BE2C (cell line): ENCODE measurements at places on chromosomes 5 and 9.

DNA sequence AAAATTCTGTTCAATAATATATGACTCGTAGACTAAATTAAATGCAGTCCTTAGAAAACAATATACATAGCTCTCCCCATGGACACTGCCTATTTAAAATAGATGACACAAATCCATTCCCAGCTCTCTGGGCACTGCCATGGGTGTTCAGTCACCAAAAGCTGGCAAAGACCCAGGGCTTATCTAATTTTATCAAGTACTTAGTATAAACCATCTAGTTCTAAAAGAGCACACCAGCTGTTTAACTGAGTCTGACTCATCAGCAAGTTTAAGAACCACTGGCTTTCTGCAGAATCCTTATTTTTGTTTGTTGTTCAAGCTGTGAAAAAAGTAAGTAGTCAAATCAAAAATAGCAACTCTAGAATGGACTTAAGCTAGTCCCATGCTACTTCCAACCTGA, 107.6 kb downstream of the PLPP1 start:
- DNase-seq = peak; percentile 40

DNA sequence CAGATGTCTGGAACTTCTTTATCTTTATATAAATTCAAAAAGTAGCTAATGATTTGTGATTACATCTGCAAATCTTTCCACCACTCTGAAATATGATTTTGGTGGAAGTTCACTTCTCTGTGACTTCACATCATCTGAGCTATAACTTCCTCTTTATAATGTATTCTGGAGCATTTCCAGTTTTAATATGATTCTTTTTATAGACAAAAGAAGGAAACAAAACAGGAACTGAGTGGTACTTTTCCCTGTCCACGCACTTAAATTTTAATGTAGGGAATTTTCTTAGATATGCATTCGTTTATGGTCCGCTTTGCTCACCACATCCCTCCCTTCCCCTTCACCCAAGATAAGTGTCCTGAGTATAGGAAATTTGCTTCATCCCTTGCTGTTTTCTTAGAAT, 333.5 kb downstream of the CHSY3 start:
- DNase-seq = no peak

GRCh38 chr5:132143148-132143547, 69.6 kb downstream of the CSF2 start:
- DNase-seq = no peak

GRCh38 chr5:110932755-110933488, 138.6 kb upstream of the TSLP start:
- DNase-seq = no peak

DNA sequence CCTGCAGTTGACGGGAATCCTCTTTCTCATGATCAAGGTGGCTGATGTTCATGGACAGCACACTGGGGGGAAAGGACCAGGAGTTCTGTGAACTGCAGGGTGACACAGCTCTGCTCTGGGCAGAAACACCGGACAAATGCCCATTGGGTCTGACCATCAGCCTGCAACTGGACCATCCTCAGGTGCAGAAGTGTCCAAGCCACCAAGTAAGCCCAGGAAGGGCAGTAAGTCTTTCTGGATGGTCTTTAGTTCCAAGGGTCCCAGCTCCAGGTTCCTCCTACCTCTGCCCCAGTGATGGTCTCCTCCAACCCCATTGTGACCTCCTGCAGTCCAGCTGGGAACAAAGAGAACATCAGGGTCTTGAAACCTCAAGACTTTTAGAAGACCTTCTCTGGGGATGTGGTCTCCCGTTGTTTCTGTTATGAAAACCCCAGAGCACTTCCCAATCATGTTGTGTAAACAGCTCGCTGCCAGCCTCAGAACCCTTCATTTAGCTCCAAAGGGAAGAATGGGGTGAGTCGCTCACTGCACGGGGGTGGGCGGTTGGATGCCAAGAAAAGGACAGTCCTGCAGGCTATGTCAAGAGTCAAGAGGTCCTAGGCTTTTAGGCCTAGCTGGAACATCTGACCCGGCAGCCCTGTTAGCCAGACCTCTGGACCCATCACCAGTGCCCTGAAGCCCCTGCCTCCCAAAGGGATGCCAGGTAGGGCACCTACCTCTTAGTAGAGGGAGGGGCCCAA, 41.8 kb upstream of the TCF7 start:
- no peak for DNase-seq

- DNase-seq = no peak
Measured at GRCh38 chr5:8870959-8871355, 674.9 kb downstream of the SEMA5A start.

- no peak for DNase-seq
Measured at GRCh38 chr5:137034764-137035479, 464.2 kb downstream of the SPOCK1 start.

DNA sequence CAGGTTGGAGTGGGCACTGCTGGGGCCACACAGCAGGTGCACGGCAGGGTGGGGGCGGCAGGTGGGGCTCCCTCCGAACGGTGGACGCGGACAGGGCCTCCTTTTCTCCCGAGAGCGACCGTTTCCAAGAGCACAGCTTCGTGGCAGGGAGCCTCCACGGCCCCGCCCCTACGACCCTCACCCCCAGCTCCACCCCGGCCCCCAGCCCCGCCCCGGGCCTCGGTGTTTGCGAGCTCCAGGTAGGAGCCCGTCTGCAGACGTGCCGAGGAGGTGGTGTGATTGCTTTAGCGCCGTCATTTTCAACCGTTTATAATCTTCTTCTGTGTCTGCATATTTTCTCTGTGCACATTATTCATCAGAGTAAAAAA, 8.8 kb downstream of the GRIN1 start:
- no peak for DNase-seq

GRCh38 chr9:103755986-103756385, 338.1 kb upstream of the SMC2 start:
- no peak for DNase-seq

GRCh38 chr9:84322828-84323227, 17.7 kb downstream of the SLC28A3 start:
- no peak for DNase-seq

DNA sequence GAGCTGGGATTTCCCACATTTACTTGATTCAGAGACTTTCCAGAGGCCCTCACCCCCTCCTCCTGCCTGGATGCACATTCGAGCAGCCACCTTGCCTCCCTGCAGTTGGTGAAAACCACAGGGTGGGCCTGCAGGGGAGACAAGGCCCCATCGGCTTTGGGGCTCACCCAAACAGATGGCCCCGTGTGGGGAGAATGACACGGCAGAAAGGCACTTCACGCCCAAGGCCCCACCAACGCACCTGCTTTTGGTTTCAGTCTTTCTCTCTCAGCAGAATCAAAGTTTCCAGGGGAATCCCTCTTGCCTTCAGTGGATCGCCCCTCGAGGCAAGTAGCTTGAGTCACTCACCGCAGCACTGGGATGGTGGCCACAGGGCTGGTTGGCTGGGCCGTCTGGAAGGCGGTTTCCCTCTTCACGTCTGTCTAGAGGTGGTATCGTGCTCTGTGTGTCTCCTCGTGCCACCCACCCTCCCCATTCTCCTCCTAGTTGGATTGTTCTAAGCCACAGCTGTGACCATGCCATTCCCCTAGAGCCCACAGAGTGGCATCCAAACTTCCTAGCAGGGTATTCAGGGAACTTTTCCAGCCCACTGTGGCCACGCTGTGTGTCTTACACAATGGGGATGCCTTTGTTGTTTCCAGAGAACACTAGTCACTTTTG, 31.8 kb downstream of the SEC61B start:
- no peak for DNase-seq

- DNase-seq = no peak
Measured at GRCh38 chr9:28976684-28977083, 1403.4 kb upstream of the C9orf72 start.

- DNase-seq = no peak
Measured at GRCh38 chr5:79508354-79508753, 5.6 kb downstream of the HOMER1 start.

- DNase-seq = no peak
Measured at GRCh38 chr5:149416987-149417710, 38.1 kb upstream of the IL17B start.

DNA sequence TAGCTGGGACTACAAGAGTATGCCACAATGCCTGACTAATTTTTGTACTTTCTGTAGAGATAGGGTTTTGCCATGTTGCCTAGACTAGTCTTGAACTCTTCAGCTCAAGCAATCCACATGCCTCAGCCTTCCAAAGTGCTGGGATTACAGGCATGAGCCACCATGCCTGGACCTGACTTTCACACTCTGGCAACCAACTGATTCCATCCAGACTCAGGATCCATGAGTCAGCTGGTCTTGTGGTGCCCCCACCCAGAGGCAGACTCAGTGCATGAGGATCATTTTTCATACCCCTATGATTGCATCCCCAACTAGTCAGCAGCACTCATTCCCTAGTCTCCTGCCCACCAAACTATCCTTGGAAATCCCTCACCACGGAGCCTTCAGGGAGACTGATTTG, 375.9 kb downstream of the ANXA1 start:
- DNase-seq = no peak

- DNase-seq = no peak
Measured at GRCh38 chr5:117594166-117594565, 1019.5 kb upstream of the SEMA6A start.

DNA sequence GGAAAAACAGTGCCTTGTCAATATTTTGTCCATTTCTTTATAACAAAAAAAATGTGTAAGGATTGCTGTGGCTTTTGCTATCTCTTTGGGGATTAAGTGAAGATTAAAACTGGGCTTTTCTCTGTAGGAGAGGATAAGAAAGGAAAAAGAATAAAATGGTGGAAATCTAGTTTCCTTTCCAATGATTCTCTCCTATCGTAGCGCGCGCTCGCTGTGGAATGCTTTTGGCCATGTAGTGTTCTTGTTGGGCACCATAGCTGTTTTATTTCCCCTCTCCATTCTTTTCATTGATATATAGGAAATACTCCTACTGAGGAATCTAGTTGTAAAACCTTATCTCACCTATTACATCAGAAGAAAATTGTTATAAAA, 1.5 kb downstream of the STXBP1 start:
- DNase-seq = no peak

GRCh38 chr5:125499636-125500332, 753.3 kb upstream of the ZNF608 start:
- DNase-seq = no peak

DNA sequence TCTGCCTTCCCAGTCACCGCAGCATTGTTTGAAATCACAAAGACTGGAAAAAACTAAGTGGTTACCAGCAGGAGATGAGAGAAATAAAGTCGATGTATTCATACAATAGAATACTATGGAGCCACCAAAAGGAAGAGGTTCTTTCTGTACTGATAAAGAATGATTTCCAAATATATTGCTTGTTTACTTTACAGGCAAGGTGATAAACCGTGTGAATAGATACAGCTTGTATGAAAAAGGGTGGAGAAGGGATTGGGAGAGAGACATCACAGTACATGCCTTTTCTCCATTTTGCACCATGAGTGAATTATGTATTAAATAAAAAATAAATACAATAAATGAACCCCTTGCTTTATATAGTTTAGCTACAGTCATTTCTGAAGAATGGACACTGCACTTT, 91.7 kb downstream of the RFK start:
- no peak for DNase-seq

DNA sequence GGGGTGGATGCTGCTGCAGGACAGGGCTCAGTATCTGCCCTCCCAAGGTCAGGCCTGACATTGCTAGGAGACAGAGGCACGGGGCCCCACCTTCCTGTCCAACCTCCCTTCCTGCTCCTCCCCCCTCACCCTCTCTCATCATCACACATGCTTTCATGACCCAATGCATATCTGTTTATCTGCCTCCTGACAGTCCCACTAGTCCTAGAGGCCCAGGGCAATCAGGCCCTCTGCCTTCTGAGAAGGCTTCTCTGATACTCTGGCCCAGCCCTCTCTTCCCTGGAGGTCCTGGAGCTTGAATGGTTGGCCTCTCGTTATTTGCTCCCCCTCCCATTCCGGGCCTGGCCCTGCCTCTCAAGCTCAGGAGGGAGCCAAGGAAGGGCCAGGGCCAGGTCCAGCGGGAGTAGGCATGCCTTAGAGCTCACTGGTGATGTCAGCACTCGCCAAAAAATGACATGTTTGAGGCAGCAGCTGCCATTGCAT, 90.6 kb upstream of the SAP30L start:
- peak; percentile 12 for DNase-seq

GRCh38 chr9:112970939-112971338, 41.1 kb downstream of the ZNF883 start:
- DNase-seq = no peak

DNA sequence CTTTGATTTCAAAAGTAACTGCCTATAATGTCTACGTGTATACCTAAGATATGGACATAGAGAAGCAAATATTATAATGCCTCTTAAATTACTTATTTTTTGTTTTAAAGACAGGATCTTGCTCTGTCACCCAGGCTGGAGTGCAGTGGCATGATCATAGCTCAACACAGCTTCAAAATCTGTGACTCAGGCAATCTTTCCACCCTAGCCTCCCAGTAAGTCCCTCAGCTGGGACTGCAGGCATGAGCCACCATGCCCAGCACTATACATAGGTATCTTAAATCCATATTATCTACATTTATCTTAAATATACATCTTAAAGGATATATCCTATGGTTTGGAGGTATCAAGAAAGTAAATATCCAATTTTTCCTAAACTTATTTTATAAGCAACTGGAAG, 261.2 kb downstream of the ARL15 start:
- no peak for DNase-seq

- DNase-seq = peak; percentile 73
Measured at GRCh38 chr5:112995764-112996618, 19.4 kb downstream of the DCP2 start.

- no peak for DNase-seq
Measured at GRCh38 chr5:139276426-139276825, 17.1 kb upstream of the MATR3 start.

DNA sequence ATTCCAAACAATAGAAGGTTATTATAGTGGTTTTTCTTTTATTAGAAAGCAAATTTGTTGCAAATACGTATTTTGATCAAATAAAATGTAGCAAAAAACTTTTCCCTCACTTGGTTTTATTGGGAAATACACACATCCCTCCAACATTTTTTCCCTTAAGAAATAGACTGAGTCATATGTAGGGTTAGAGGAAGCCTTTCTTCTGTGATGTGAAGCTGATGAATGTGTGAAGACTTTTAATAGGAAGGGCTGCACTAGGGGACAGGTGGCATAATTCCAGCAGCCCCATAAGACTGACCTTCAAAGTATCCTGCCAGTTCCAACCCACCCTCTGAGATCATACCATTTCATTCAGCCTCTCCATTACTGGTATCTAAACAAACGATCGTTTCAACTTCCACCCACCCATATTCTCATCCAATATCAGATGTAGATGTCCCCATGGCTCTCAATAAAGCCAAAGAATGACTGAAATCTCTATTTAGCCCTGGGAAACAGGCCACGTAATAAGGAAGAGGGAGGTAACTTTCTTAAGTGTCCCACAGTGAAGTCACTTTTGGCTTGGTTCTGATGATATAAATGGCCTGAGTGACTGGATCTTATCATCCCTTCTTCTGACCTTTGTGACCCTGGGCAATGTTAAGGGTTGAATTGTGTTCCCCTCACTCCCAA, 64.7 kb upstream of the LPAR1 start:
- DNase-seq = no peak

GRCh38 chr5:167602067-167602466, 689.4 kb upstream of the WWC1 start:
- no peak for DNase-seq

GRCh38 chr5:111002036-111002435, 69.5 kb upstream of the TSLP start:
- no peak for DNase-seq
